Left ventricle myocardium inferior (tissue), 1 donor: ENCODE measurements at places on chromosomes 13 and 19. TPM values are rescaled to one million over a fixed set of nuclear protein-coding genes. Genes with fewer than 3 reads are reported as not detected.

- DNase-seq, result no peak
- H3K4me3 ChIP-seq, result no peak overlapping the region
- no peak overlapping the region for H3K27ac ChIP-seq
- peaks cover 17% of the 10 kb centered on the region for H3K4me1 ChIP-seq
- H3K36me3 ChIP-seq, result no peaks in the 10 kb centered on the region
- H3K27me3 ChIP-seq, result no peaks in the 10 kb centered on the region
These were observed 222.1 kb downstream of the DCLK1 start for GRCh38 chr13:35909091-35909490.

- H3K27me3 ChIP-seq, result peaks cover 10% of the 10 kb centered on the region
- H3K27ac ChIP-seq, result no peak overlapping the region
- H3K4me3 ChIP-seq, result no peak overlapping the region
- no peak for DNase-seq
- no peaks in the 10 kb centered on the region for H3K36me3 ChIP-seq
- no peaks in the 10 kb centered on the region for H3K4me1 ChIP-seq
These were observed 58.3 kb downstream of the CACNA1A start for GRCh38 chr19:13447978-13448377.

- H3K36me3 ChIP-seq, result no peaks in the 10 kb centered on the region
- no peaks in the 10 kb centered on the region for H3K27me3 ChIP-seq
- no peak overlapping the region for H3K27ac ChIP-seq
These were observed 162.7 kb downstream of the PTPRS start for GRCh38 chr19:5177745-5178450.

Gene ZNF83
- total RNA-seq, result 21.1 TPM
